ENCODE measurements at places on chromosomes 2 and 18. TPM values are rescaled to one million over a fixed set of nuclear protein-coding genes. Genes with fewer than 3 reads are reported as not detected.
A peak's percentile ranks its signal among the peaks of the same experiment; 100 is the strongest.

DNA sequence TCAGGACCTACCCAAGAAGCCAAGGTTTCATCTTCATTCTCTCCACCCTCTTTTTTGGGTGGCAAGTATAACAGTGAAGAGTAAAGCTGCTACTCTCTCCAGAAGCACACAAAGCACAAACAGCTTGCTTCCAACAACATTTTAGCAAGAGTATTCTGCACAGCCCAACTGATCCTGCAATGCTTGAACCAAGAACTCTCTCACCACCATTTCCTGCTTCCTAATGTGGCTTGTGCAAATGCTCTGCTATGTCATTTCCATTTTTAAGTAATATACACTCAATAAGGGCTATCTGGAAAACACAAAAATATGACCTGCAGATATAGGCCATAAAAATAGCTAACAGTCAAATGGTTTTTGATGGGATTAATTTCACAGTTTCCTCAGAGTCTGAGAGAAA is 24.1 kb upstream of the IHH start:
- no peaks in the 10 kb centered on the region for H3K27me3 ChIP-seq
- no peak overlapping the region for H3K27ac ChIP-seq
- no peak overlapping the region for H3K4me3 ChIP-seq
- no peaks in the 10 kb centered on the region for H3K36me3 ChIP-seq

The CLASP1 gene
- total RNA-seq, result 60.1 TPM

DNA sequence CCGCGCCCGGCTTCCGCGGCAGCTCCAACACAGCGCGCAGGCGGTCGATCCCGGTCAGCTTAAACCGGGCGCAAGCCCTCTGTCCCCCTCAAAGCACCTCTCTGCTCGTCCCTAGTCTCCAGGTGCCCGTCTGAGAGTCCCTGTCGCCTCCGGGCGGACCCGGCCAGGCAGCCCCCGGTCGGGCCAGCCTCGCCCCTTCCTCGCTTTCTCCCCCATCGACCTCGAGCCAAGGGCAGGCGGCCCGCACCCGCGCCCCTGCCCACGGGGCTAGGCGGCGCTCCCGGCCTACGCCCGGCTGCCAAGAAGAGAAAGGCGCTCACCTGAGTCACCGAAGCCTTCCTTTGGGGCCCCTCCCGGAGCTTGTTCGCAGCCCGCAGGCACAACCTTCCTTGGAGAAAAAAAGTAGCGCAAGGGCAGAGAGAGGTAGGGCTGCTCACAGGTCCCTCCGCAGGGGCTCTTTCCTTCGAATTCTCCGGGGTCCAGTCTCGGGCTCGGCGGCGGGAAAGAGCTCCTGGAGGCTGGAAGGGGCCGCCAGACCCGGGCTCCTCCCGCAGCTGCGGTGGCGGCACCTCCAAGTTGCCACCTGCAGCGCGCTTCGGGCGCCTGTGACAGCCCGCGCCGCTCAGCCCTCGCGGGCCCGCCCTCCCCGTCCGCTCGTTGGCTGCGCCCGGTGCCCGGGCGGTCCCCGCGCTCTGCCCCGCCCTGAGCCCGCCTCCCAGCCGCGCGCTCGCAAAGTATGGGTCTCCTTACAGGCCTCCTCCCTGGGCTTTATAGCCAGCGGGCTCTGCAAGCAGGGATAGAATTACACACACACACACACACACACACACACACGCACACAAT is 86.5 kb upstream of the EPB41L3 start:
- peak overlapping the region; percentile 63 for H3K27ac ChIP-seq
- H3K27me3 ChIP-seq, result peaks cover 77% of the 10 kb centered on the region
- no peaks in the 10 kb centered on the region for H3K36me3 ChIP-seq
- H3K4me1 ChIP-seq, result peaks cover 31% of the 10 kb centered on the region
- H3K4me3 ChIP-seq, result peak overlapping the region; percentile 71

GRCh38 chr2:75199428-75200011 is at the start of gene TACR1:
TACR1 (minus strand) TSS chr2:75199520; CDS start chr2:75198934, 586 bp downstream.
- H3K27ac ChIP-seq, result no peak within 1 kb of the TSS
- peaks cover 85% of the 10 kb centered on the region for H3K27me3 ChIP-seq
- H3K4me1 ChIP-seq, result peaks cover 23% of the 10 kb centered on the region
- peak within 1 kb of the TSS; percentile 58 for H3K4me3 ChIP-seq
- no peaks in the 10 kb centered on the region for H3K36me3 ChIP-seq

- peaks cover 69% of the 10 kb centered on the region for H3K4me1 ChIP-seq
- peaks cover 9% of the 10 kb centered on the region for H3K36me3 ChIP-seq
- H3K4me3 ChIP-seq, result peak overlapping the region; percentile 33
Observed at GRCh38 chr2:190468814-190469569, 60.8 kb downstream of the MFSD6 start.

GRCh38 chr2:188798159-188798558 is 176.0 kb upstream of the COL3A1 start:
- H3K27me3 ChIP-seq, result no peaks in the 10 kb centered on the region
- no peak for DNase-seq
- H3K27ac ChIP-seq, result no peak overlapping the region
- H3K4me1 ChIP-seq, result no peaks in the 10 kb centered on the region
- no peaks in the 10 kb centered on the region for H3K36me3 ChIP-seq

DNA sequence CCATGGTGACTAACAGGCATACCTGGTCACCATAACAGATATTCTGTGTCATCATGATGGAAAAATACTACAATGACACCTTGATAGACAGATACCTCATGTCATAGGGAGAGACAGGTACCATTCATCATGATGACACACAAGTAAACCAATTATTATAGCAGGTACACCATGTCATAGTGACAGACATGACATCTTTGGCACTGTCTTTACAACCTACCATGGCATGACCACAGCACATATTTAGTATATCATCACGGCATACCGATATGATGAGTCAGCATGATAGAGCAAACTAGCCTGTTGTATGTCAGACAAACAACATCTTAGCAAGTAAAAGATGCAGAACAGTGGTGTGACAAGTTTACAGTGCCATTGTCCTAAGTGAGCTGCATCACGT is 101.3 kb upstream of the KLHL29 start:
- DNase-seq, result no peak
- H3K4me1 ChIP-seq, result peaks cover 24% of the 10 kb centered on the region
- H3K4me3 ChIP-seq, result no peak overlapping the region
- H3K27ac ChIP-seq, result no peak overlapping the region

GRCh38 chr2:179825494-179825893 is 35.9 kb downstream of the ZNF385B start:
- no peaks in the 10 kb centered on the region for H3K36me3 ChIP-seq
- no peak overlapping the region for H3K4me3 ChIP-seq
- peaks cover 8% of the 10 kb centered on the region for H3K27me3 ChIP-seq
- no peaks in the 10 kb centered on the region for H3K4me1 ChIP-seq
- DNase-seq, result no peak

DNA sequence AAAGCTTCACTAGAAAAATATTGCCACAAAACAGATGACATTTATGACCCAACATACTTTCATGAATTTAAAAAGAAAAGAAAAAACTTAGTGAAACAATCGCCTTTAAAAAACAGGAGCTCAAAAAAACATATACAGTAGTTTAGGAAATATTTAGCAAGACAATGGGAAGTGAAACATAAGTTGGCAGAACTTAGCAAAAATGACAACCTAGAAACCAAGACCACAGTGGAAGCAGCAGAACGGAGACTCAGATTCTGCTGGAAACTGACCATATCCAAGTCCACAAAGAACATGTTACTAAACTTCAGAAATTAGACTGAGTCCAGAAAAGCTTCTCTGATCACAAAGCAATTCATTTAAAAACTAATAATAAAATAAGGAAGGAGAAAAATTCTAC is 41.8 kb upstream of the CTAGE1 start:
- DNase-seq, result no peak
- H3K36me3 ChIP-seq, result no peaks in the 10 kb centered on the region
- peaks cover 20% of the 10 kb centered on the region for H3K4me1 ChIP-seq
- H3K27me3 ChIP-seq, result no peaks in the 10 kb centered on the region

The UGT1A3 gene
- not detected for total RNA-seq

- H3K27me3 ChIP-seq, result no peaks in the 10 kb centered on the region
- no peak for DNase-seq
- H3K4me3 ChIP-seq, result no peak overlapping the region
- no peaks in the 10 kb centered on the region for H3K36me3 ChIP-seq
- peaks cover 9% of the 10 kb centered on the region for H3K4me1 ChIP-seq
- H3K27ac ChIP-seq, result no peak overlapping the region
Observed at GRCh38 chr2:163541495-163541894, 194.3 kb downstream of the FIGN start.

DNA sequence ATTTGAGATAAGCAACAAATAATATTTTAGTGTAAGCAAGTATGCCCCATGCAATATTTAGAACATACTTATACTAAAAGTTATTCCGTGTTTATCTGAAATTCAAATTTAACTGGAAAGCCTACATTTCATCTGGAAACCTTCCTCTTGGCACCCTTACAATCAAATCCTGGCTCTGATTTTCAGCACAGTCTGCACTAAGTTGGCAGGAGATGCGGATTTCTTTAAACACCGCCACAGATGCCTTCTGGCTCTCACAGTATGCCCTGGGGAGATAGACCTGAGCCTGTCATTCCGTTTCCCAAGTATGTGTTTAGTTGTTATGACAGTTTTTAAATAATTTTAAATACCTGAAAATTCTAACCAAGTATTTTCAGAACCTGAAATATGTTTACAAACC is 7.3 kb upstream of the MLPH start:
- H3K27ac ChIP-seq, result no peak overlapping the region
- peaks cover 50% of the 10 kb centered on the region for H3K4me1 ChIP-seq
- DNase-seq, result no peak
- H3K36me3 ChIP-seq, result no peaks in the 10 kb centered on the region
- H3K27me3 ChIP-seq, result peaks cover 6% of the 10 kb centered on the region
- no peak overlapping the region for H3K4me3 ChIP-seq

- H3K4me1 ChIP-seq, result no peaks in the 10 kb centered on the region
- H3K27me3 ChIP-seq, result no peaks in the 10 kb centered on the region
- DNase-seq, result no peak
- no peak overlapping the region for H3K4me3 ChIP-seq
Observed at GRCh38 chr2:172878260-172878659, 142.6 kb downstream of the RAPGEF4 start.

DNA sequence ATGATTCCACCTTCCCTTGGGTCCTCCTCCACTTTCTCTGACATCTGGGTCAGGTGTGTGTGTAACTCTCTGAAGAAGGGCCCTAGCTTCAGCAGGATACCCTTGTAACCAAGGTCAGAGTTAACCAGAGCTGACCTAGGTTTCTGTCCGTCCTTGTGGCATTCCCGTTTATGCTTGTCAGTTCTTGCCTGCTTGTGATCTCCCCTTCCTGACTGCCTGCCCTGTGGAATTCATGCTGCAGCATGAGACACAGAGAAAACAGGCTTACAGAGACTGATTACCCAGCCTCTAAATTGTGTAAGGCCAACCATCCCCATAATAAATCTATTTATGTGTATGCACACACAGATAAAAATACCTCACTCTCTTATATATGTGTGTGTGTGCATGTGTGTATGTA is 22.8 kb downstream of the NXPH2 start:
- H3K36me3 ChIP-seq, result no peaks in the 10 kb centered on the region
- no peak overlapping the region for H3K27ac ChIP-seq
- no peak for DNase-seq
- peaks cover 21% of the 10 kb centered on the region for H3K27me3 ChIP-seq
- H3K4me3 ChIP-seq, result no peak overlapping the region
- no peaks in the 10 kb centered on the region for H3K4me1 ChIP-seq

DNA sequence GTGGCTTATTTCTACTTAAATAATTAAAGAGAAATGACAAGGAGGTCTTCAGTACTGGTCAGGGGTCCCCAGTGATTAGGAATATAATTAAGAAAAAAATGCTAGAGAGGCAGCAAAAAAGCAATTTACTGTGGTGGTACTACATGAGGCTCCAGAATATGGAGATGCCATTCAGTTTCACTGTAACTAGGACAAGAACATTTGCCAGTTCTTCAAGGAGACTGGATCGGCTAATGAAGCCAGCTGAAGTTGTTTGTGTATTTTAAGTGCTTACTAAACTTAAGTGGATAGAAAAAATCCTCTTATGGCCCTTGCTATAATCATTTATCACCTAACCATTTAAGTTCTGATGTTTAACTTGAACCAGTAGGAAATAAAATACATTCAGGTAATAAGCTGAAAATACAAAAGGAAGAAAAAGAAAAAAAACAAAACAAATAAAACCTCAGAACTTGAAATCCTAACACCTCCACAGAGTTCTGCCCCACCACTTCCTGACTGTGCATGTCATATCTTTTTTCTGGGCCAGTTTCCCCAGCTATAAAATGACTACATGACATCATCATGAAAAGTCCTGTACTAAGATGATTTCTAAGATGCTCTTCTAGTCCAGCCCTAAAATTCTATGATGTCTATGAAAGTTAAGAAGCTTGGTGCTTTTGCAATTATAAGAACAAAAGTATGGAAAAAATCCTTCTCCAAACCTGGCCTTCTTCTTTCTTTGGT is 98.0 kb downstream of the TRABD2A start:
- peaks cover 2% of the 10 kb centered on the region for H3K4me1 ChIP-seq
- no peaks in the 10 kb centered on the region for H3K27me3 ChIP-seq
- no peak overlapping the region for H3K27ac ChIP-seq
- H3K4me3 ChIP-seq, result no peak overlapping the region

- no peak overlapping the region for H3K27ac ChIP-seq
- H3K4me3 ChIP-seq, result no peak overlapping the region
- H3K4me1 ChIP-seq, result no peaks in the 10 kb centered on the region
- no peaks in the 10 kb centered on the region for H3K36me3 ChIP-seq
- no peak for DNase-seq
- peaks cover 17% of the 10 kb centered on the region for H3K27me3 ChIP-seq
Observed at GRCh38 chr2:17135619-17136018, 382.6 kb downstream of the RAD51AP2 start.

GRCh38 chr2:70746094-70746974 is 21.7 kb downstream of the ADD2 start:
- H3K4me1 ChIP-seq, result no peaks in the 10 kb centered on the region
- no peaks in the 10 kb centered on the region for H3K36me3 ChIP-seq
- DNase-seq, result no peak
- no peak overlapping the region for H3K27ac ChIP-seq
- no peak overlapping the region for H3K4me3 ChIP-seq
- peaks cover 21% of the 10 kb centered on the region for H3K27me3 ChIP-seq

- peak overlapping the region; percentile 55 for H3K27ac ChIP-seq
- H3K36me3 ChIP-seq, result no peaks in the 10 kb centered on the region
- DNase-seq, result peak; percentile 64
- peaks cover 17% of the 10 kb centered on the region for H3K4me1 ChIP-seq
Observed at GRCh38 chr2:238868616-238869292, 20.9 kb downstream of the TWIST2 start.

DNA sequence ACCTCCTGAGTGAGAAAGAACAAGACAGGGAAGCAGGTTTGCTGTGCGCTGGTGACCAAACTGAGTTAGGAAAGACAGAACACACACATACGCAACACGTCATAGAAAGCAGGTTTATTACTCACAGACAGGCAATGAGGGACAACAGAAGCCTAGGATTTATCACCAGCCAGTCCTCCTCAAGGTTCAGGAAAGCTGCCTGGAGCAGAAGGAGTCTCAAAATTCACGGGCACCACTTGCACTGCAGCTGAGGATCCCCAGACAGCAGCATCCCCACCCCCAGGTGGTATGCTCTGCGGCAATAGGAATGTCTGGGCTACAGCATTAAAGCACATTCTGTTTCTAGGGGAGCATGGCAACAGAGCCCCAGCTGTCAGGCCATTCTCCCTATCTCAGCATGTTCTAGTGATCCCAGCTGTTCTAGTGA is 284.4 kb upstream of the RGPD4 start:
- H3K27ac ChIP-seq, result no peak overlapping the region
- no peak for DNase-seq
- H3K4me1 ChIP-seq, result peaks cover 9% of the 10 kb centered on the region
